ENCODE measurements at places on chromosomes 13 and 19.

- DNase-seq: no peak
These were observed 53.5 kb downstream of the PTPRS start for GRCh38 chr19:5287066-5287465.

DNA sequence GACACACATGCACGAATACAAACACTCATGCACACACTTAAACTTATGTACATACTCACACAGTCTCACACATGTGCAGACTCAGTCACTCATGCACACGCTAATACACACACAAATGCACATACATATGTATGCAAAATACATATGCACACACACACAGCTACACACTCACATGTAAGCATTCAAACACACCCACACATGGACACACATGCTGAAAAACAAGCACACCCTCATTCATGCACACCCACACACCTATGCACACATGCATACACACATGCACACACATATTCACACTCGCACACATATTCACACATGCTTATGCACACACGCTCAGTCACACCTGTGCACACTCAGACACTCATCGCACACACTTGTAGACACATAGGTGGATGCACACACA lies 9.3 kb downstream of the MUC16 start:
- no peak for DNase-seq

DNA sequence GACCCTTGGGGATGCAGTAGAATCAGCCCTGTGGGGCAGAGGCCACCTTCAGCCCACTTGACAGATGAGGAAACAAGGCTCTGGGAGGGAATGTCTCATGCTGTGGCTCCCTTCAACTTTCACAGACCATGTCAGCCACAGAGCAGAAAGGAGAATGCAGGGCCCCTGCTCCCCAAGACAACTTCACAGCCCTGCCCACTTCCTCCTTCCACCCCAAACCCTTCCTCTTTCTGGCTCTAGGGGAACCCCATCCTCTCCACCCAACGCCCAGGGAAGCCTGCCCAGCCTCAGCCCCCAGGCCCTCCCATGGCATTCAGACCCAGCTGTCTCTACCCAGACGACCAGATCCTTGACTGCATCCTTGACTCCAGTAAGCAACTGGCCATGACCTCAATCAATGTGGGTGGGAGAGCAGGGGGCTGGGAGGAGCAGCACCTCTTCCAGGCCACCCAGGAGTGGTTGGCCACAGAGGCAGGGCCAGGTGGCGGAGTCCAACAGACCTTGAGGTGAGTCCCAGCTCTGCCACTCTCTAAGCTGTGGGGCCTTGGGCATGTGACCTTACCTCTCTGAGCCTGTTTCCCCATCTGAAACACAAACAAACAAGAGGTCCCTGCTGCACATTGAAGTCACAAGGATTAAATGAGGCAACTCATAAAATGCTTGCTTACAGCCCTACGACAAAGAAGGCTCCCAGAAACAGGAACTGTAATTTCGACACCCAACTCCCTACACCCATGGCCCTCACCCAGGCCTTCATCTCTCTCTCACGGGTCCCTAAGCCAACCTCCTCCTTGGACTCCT lies 15.8 kb downstream of the DEDD2 start:
- no peak for DNase-seq

DNA sequence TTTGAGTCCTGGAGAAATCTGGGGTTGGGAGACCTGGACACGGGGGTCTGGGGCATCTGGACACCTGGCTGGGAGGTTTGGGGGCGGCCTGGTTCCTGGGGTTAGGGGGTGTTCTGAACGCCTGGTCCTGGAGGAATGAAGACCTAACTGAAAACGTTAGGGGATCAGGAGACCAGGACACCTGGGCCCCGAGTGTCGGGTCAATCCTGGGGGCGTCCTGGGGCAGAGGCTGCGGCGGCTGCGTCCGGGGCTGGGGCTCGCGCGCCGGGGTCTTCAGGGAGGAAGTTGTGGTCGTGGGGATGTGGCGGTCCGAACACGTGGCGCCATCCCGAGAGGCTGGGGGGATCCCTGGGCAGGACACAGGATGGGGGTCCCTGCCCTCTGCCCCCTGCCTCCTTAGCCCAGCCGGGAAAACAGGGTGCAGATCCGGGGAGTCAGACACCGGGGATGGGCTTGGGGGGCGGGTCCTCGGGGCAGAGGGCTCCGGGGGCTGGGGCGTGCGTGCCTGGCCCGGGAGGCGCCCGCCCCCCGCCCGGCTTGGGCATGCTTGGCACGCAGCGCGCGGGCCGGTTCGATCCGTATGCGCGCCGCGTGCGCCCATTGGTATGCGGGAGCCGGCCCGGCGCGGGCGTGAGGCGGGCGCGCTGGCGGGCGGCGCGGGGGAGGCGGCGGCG lies 632 bp downstream of the NPAS1 start:
- no peak for DNase-seq
